ENCODE measurements at places on chromosomes 2 and 18. TPM values are rescaled to one million over a fixed set of nuclear protein-coding genes. Genes with fewer than 3 reads are reported as not detected.

GRCh38 chr2:240143276-240143675 is 2.8 kb upstream of the OTOS start:
- no peak for DNase-seq
- no peak overlapping the region for H3K4me3 ChIP-seq
- no peaks in the 10 kb centered on the region for H3K36me3 ChIP-seq
- no peaks in the 10 kb centered on the region for H3K4me1 ChIP-seq

Gene CCDC195
- total RNA-seq, result not detected

Gene POU3F3
- total RNA-seq, result not detected

Gene TBC1D8
- 5.2 TPM for total RNA-seq

Gene CCDC148
- 0.14 TPM for total RNA-seq

GRCh38 chr18:55321265-55322177 is 266.5 kb downstream of the TCF4 start:
- peaks cover 3% of the 10 kb centered on the region for H3K36me3 ChIP-seq
- peaks cover 52% of the 10 kb centered on the region for H3K27me3 ChIP-seq
- H3K4me3 ChIP-seq, result peak overlapping the region; percentile 66
- peak; percentile 35 for DNase-seq
- H3K4me1 ChIP-seq, result peaks cover 13% of the 10 kb centered on the region
- H3K27ac ChIP-seq, result no peak overlapping the region

Gene ZSWIM2
- total RNA-seq, result not detected

DNA sequence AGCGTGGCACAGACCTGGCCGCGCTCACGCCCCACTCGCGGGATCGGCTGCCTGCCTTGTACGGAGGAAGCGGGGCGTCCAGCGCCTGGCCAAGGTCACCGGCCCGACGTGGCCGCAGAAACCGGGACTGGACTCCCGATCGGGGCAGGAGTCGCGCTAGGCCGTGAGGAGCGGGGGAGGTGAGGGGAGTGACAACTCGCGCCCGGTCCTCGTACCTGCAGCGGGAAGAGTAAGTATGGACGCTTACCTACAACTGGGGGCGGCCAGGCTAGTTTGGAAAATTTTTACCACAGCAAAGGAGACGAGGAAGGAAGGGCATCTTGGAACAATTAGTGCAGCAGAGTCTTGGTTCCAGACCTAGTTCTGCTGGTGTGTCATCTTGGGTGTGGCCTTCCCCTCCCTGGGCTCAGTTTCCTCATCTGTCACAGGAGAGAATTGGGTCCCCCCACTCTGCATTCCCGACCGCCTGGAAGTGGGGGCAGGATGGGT is 693 bp downstream of the UBE2F start:
- DNase-seq, result peak; percentile 19
- H3K4me1 ChIP-seq, result peaks cover 48% of the 10 kb centered on the region
- peak overlapping the region; percentile 86 for H3K4me3 ChIP-seq
- peaks cover 5% of the 10 kb centered on the region for H3K36me3 ChIP-seq
- H3K27ac ChIP-seq, result peak overlapping the region; percentile 32
- H3K27me3 ChIP-seq, result no peaks in the 10 kb centered on the region

GRCh38 chr2:113963965-113964364 is 74.1 kb downstream of the ACTR3 start:
- DNase-seq, result no peak
- no peak overlapping the region for H3K4me3 ChIP-seq
- H3K36me3 ChIP-seq, result peaks cover 15% of the 10 kb centered on the region
- peaks cover 27% of the 10 kb centered on the region for H3K4me1 ChIP-seq

- DNase-seq, result no peak
- peaks cover 10% of the 10 kb centered on the region for H3K27me3 ChIP-seq
- no peaks in the 10 kb centered on the region for H3K36me3 ChIP-seq
- H3K4me3 ChIP-seq, result no peak overlapping the region
- H3K4me1 ChIP-seq, result no peaks in the 10 kb centered on the region
Observed at GRCh38 chr2:233817361-233817911, 36.9 kb downstream of the HJURP start.

DNA sequence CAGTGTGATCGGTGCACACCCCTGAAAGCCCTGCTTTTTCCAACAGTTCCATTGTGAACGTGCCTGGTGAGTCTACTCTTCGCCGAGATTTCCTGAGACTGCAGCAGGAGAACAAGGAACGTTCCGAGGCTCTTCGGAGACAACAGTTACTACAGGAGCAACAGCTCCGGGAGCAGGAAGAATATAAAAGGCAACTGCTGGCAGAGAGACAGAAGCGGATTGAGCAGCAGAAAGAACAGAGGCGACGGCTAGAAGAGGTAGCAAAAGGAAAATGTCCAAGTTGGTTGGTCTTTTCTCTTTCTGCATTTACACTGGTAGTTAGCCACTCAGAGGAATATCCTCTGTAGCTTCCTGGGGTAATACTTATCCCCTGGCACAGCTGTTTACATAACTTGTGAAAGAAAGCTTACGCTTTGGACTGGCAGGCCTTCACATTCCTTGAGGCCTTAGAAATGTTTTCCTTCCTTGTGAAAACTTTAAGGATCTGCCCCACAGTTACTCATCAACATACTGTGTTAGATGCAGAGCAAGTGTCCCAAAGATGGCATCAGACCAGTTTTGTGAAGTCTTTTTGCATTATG is 146.6 kb downstream of the MAP4K4 start:
- H3K27ac ChIP-seq, result no peak overlapping the region
- no peaks in the 10 kb centered on the region for H3K27me3 ChIP-seq
- H3K36me3 ChIP-seq, result peaks cover 3% of the 10 kb centered on the region
- H3K4me1 ChIP-seq, result peaks cover 31% of the 10 kb centered on the region

GRCh38 chr2:55173438-55174054 is 58.5 kb downstream of the CLHC1 start:
- DNase-seq, result no peak
- H3K36me3 ChIP-seq, result no peaks in the 10 kb centered on the region
- no peak overlapping the region for H3K27ac ChIP-seq
- peaks cover 6% of the 10 kb centered on the region for H3K4me1 ChIP-seq
- no peaks in the 10 kb centered on the region for H3K27me3 ChIP-seq

Gene MOGAT1
- not detected for total RNA-seq

- H3K27me3 ChIP-seq, result no peaks in the 10 kb centered on the region
- H3K4me1 ChIP-seq, result peaks cover 14% of the 10 kb centered on the region
- peak overlapping the region; percentile 45 for H3K27ac ChIP-seq
- peaks cover 51% of the 10 kb centered on the region for H3K36me3 ChIP-seq
- H3K4me3 ChIP-seq, result no peak overlapping the region
Observed at GRCh38 chr18:79497638-79498081, 101.9 kb downstream of the NFATC1 start.

DNA sequence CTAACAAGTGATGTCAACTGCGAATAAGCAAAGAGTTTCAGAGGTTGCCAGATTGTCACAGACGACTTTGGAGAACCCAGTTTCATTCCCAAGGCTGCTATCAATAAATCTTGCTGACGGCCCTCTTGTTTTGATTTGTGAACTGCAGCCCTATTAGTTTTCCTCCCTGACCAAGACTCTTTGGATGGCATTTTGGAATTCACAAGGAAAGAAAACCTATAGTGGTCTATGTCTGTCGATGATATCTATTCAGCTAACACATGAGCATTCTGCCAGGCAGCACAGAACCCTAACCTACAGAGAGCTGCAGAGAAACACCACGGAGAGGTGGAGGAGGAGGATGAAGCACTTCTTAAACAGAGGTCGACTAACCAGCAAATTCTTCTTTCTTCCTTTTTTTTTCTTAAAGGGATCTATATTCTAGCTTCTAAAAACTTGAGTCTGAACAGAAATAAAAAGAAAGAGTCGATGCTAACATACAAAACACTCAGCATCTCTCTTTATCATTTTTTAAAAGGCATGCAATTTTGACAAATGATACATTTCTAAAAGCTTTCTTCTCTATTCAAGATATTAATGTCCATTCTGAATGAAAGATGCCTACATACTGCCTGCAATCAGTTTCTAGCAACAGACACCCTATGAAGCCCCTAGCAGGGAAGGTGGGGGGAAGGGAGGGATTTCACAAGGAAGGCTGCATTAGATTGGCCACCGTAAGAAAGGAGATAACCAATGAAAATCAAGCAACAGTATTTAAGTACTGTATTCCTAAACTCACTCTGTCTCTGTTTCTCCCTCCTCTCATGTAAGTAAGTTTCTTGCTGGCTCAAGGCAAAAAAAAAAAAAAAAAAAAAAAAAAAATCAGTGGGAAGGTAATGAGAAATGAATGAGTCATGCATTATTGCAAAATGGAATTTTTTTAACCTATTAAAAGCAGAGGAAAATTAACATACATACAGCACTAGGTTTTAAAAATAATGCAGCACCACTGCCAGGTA is 83.0 kb upstream of the CHRNA1 start:
- no peak for DNase-seq
- H3K27me3 ChIP-seq, result no peaks in the 10 kb centered on the region
- no peaks in the 10 kb centered on the region for H3K36me3 ChIP-seq
- peaks cover 33% of the 10 kb centered on the region for H3K4me1 ChIP-seq
- H3K27ac ChIP-seq, result no peak overlapping the region
- peak overlapping the region; percentile 36 for H3K4me3 ChIP-seq

DNA sequence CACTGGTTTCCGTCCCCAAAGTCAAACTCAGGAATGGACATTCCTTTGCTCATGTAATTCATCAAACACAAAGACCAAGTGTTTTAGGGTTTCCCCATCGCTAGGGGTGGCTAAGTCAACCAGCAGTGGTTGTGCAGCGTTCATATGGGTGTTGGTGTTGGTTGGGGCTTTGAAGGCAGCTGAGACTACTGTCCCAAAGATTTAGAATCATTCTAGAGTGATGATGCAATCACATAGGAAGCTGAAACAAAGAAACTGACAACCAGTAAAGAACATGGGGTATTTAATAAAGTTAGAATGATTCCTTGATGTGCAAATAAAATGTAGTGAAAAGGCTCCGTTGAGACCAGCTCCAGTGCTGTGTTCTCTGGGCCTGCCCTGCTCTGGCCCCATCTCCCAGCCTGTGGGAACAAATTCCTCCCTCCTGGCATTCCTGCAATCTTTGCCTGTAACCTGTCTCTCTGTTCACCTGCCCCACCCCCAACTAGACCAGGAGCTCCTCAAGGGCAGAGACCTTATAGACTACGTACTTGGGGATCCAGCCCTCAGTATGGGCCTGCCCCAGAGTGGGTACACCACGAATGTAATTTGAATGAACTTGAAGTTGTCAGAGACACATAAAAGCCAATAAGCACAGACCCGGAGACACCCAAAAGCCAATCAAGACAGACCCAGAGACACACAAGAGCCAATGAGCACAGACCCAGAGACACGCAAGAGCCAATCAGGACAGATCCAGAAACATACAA is 191.7 kb upstream of the TWIST2 start:
- H3K4me3 ChIP-seq, result no peak overlapping the region
- H3K27me3 ChIP-seq, result no peaks in the 10 kb centered on the region
- no peaks in the 10 kb centered on the region for H3K36me3 ChIP-seq
- H3K4me1 ChIP-seq, result no peaks in the 10 kb centered on the region
- H3K27ac ChIP-seq, result no peak overlapping the region
- DNase-seq, result no peak

GRCh38 chr2:193885419-193885818 is 1690.7 kb upstream of the TMEFF2 start:
- no peak overlapping the region for H3K27ac ChIP-seq
- no peaks in the 10 kb centered on the region for H3K27me3 ChIP-seq
- DNase-seq, result no peak
- H3K4me3 ChIP-seq, result no peak overlapping the region

- peak overlapping the region; percentile 66 for H3K27ac ChIP-seq
- no peaks in the 10 kb centered on the region for H3K27me3 ChIP-seq
- H3K4me1 ChIP-seq, result peaks cover 88% of the 10 kb centered on the region
- H3K36me3 ChIP-seq, result no peaks in the 10 kb centered on the region
- no peak overlapping the region for H3K4me3 ChIP-seq
Observed at GRCh38 chr2:172457536-172457935, 30.1 kb downstream of the ITGA6 start.

GRCh38 chr2:73156539-73157124 is 43.9 kb upstream of the RAB11FIP5 start:
- H3K4me3 ChIP-seq, result no peak overlapping the region
- no peak overlapping the region for H3K27ac ChIP-seq
- H3K36me3 ChIP-seq, result no peaks in the 10 kb centered on the region
- DNase-seq, result peak; percentile 52
- H3K27me3 ChIP-seq, result peaks cover 41% of the 10 kb centered on the region

- DNase-seq, result no peak
- no peak overlapping the region for H3K27ac ChIP-seq
- no peaks in the 10 kb centered on the region for H3K27me3 ChIP-seq
Observed at GRCh38 chr2:149747456-149747855, 159.9 kb upstream of the MMADHC start.

Gene INHBB
- not detected for total RNA-seq

DNA sequence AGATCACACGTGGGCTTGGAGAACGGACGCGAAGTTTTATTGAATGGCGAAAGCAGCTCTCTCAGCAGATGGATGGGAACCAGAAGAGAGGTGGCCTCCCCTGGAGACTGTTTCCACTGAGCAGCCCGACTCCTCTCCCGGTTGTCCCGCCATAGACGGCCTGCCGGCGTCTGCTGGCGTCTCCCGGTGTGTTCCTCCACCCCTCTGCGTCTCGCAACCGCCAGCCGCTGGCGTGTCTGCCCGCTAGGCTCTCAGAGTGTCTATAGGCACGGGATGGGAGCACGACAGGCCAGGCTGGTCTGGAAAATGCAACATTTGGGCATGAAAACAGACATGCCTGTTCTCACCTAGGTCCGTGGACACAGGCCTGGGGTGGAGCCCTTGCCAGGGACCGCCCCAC is 366.7 kb upstream of the SOX11 start:
- H3K4me3 ChIP-seq, result no peak overlapping the region
- H3K27ac ChIP-seq, result no peak overlapping the region
- no peaks in the 10 kb centered on the region for H3K36me3 ChIP-seq
- no peaks in the 10 kb centered on the region for H3K27me3 ChIP-seq

Gene PRADC1
- 17.3 TPM for total RNA-seq

GRCh38 chr2:37919631-37920032 is 5.5 kb upstream of the RMDN2 start:
- no peak overlapping the region for H3K27ac ChIP-seq
- DNase-seq, result no peak
- H3K4me1 ChIP-seq, result peaks cover 5% of the 10 kb centered on the region
- no peaks in the 10 kb centered on the region for H3K27me3 ChIP-seq

Gene RFTN2
- total RNA-seq, result not detected

Gene CNRIP1
- total RNA-seq, result not detected

- no peaks in the 10 kb centered on the region for H3K27me3 ChIP-seq
- peaks cover 3% of the 10 kb centered on the region for H3K36me3 ChIP-seq
- H3K27ac ChIP-seq, result no peak overlapping the region
- H3K4me3 ChIP-seq, result no peak overlapping the region
Observed at GRCh38 chr18:45920367-45920766, 46.8 kb downstream of the EPG5 start.

GRCh38 chr2:105904938-105905337 is 160.2 kb downstream of the NCK2 start:
- no peak for DNase-seq
- peak overlapping the region; percentile 5 for H3K27ac ChIP-seq
- H3K4me1 ChIP-seq, result peaks cover 59% of the 10 kb centered on the region
- H3K36me3 ChIP-seq, result peaks cover 10% of the 10 kb centered on the region
- no peaks in the 10 kb centered on the region for H3K27me3 ChIP-seq
- H3K4me3 ChIP-seq, result no peak overlapping the region

Gene FMNL2
- 4.7 TPM for total RNA-seq
